ENCODE measurements at places on chromosomes 13 and 19. TPM values are rescaled to one million over a fixed set of nuclear protein-coding genes. Genes with fewer than 3 reads are reported as not detected.

GRCh38 chr13:105904034-105904742 lies 631.3 kb downstream of the EFNB2 start:
- no peak for DNase-seq

DNA sequence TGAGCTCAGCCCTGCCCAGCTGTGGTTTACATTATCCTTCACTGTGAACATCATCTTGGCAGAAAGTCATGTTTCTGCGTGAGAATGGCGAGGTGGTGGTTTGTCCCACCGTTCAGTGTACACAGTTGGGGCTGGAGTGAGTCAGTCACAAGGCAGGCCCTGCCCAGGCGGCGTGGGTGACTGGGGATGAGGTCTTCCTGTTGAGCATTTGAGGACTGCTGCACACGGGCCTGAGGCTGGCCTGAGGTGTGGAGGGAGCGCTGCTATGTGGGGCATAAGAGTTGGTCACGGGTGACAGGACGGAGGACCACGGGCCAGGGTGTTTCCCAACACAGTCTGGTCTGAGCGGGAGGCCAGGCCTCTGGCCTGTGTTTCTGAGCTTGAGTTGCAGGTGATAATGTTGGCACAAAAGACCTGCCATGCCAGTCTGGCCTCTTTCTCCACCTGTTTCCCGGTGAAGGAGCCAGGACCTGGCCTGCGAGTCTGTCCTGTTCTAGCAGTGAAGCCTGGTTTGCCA lies 13.4 kb upstream of the C19orf33 start:
- DNase-seq, result no peak

GRCh38 chr13:21698817-21699679 lies 28.2 kb downstream of the FGF9 start:
- DNase-seq, result no peak

DNA sequence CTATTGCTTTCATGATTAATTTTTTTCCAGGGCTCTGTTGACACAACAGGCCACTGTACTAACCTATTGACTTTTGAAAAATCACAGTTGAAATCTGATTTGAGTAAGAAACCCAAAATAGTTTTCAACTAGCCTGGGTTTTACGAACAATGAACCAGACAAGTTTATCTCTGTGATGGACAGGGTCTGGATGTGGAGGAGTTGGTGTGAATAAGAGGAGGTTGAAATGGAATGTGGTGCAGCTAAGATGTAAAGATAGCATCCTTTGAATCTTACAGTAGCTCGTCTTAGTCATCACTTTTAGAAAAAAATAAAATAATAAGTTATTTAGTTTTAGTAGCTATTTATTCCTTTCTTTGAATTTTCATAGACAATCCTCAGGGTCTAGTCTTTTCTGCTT lies 8.3 kb upstream of the OXGR1 start:
- no peak for DNase-seq

- DNase-seq, result no peak
Measured at GRCh38 chr13:79589603-79590393, 108.8 kb downstream of the NDFIP2 start.

Gene KLC3
- 0.75 TPM for total RNA-seq

Gene FXYD3
- 1.6 TPM for total RNA-seq

Gene CD37
- total RNA-seq, result 12.1 TPM

Gene DHDH
- not detected for total RNA-seq
